ENCODE measurements at places on chromosomes 1 and 21.

- no peak for DNase-seq
Observed at GRCh38 chr1:164576291-164577271, 17.6 kb downstream of the PBX1 start.

GRCh38 chr1:22001409-22001808 is at the start of gene CELA3A:
CELA3A (plus strand) TSS chr1:22001657; CDS start chr1:22001675, 18 bp downstream.
- no peak for DNase-seq

DNA sequence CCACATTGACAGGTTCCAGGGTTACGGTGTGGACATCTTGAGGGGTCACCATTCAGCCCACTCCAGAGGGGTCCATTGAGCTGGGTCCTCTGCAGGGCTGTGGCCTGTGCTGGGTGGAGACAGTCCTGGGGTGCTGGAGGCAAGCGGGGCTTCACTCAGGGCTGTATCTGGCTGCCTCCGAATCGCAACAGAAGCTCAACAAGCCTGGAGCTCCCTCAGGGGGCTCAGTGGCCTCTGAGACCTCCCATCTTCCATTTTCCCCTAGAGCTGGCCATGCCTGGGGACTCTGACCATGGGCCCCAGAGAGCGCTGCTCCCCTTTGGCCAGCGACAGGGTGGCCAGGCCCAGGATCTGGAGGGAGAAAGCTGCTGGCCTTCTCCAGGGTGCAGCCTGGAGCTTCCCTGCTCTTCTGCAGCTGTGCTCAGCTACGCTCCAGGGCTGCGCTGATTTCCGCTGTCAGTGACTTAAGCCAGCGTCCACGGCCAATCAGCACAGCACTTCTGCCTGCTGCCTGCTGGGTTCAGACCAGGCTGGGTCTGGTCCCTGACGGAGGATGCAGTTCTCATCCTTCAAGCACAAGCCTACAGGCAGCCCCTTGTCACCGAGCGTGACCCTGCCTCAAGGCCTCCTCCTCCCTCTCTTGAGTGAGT is 45.0 kb upstream of the ADARB1 start:
- peak; percentile 90 for DNase-seq

- peak; percentile 82 for DNase-seq
Observed at GRCh38 chr1:90384193-90384592, 332.9 kb downstream of the BARHL2 start.

DNA sequence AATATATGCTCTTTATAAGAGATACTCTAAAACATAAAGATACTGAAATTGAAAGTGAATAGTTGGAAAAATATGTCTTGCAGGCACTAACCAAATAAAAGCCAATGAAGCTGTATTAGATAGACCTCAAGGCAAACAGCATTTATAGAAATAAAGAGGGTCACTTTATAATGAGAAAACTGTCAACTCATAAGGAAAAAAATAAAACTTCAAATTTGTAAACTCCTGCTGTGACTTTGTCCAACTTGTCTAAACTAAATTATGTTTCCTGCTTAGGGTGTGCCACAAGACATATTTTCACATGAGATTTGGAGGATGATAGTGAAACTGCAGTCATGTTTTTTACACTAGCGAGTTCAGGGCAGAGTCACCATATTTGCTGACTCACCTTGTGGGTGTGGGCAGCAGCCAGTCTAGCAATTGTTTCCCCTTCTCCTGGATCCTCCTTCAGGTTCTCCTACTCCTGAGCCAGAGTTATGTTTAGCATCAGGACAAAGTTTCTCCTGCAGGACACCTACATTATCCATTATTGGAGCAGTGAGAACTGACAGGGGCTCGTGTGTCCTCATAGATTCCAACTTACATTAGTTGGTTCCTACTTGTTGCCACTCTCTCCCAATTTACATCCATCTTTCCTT is 43.8 kb downstream of the CD53 start:
- peak; percentile 1 for DNase-seq

DNA sequence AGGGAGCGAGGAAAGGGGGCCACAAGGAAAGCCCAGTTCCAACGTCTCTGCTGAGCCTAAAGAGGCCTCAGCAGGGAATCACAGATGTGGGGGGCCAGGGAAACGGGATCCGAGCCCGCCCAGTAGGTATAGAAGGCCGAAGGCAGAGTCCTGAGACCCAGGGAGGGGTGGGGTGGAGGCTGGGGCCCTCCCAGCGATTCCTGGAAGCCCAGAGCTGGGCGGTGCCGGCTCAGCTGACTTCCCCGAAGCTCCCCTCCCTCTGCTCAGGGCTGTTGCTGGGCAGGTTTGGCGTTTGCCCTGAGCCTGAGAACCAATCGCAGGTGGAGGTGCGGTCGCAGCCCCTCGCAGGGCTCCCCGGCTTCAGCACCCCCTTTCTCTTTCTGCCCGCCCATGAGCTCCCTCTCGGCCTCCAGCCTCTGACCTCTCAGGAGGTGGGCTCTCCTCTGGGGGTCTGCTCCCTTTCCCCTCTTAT is 12.8 kb downstream of the ADAMTSL4 start:
- DNase-seq, result peak; percentile 92

DNA sequence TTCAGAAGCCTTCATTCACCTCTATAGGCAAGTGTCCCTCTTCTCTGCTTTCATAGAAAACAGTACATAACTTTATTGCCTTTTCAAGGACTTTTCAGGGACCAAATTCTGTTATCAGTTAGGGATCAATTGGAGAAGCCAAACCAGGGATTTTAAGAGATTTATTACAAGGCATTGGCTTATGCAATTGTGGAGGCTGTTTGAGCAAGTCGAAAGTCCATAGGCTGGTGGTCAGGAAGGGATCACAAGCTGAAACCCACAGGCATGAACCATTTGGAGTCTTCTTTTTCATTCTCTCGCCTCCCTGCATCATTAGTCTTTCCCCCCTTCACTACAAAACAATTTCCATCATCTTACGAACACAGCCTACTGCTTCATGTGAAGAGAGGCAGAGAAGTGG is 34.8 kb upstream of the SYCP1 start:
- no peak for DNase-seq

GRCh38 chr1:215720126-215720525 is 153.0 kb downstream of the KCTD3 start:
- DNase-seq, result no peak

GRCh38 chr1:178578541-178578940 is 65.6 kb downstream of the TEX35 start:
- DNase-seq, result no peak

- DNase-seq, result no peak
Observed at GRCh38 chr1:244068567-244068966, 17.5 kb downstream of the ZBTB18 start.

DNA sequence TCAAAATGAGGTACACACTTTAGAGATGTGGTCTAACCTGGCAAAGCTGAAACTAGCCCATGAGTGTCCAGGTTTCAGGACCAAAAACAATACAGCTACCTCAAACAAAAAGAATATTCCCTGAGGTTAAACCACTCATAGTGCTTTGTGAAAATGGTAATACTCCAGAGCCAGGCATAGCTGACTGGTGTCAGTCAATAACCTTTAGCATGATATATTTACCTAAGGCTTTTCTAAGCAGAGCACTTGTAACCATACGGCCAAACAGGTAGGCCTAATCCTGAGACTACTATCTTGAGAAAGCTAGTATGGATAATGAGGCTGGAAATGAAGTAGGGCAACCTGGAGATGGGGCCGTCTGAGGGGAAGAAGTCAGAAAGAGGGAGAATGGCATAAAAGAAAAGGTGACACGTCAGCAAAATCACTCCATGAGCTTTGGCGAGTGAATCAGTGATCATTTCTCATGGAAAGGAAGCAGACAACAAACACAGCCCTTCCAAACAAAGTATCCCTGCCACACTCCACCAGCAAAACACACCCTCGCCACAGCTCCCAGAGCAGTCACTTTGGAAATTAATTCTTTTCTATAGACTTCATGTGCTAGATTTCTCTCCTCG is 1.7 kb upstream of the LRRC52 start:
- peak; percentile 44 for DNase-seq

DNA sequence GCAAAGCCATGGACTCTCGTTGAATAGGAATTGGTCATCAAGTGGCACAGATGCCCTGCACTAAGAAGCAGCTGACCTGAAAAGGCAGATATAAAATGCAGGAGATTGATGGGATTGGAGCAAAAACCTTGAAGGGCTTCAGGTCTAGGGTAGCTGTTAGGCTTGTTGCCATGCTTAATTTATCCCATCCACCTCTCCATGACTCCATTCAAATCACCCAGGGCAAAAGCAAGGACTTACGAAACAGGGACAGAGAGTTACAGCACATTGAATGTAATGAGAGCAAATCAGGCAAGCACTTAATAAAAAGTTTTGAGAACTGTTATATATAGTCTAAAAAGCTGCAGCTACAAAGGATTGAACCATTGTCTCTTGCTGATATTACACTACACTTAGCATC is 298.2 kb upstream of the ESRRG start:
- DNase-seq, result no peak

GRCh38 chr1:214537219-214537618 is 14.2 kb downstream of the PTPN14 start:
- DNase-seq, result peak; percentile 33

DNA sequence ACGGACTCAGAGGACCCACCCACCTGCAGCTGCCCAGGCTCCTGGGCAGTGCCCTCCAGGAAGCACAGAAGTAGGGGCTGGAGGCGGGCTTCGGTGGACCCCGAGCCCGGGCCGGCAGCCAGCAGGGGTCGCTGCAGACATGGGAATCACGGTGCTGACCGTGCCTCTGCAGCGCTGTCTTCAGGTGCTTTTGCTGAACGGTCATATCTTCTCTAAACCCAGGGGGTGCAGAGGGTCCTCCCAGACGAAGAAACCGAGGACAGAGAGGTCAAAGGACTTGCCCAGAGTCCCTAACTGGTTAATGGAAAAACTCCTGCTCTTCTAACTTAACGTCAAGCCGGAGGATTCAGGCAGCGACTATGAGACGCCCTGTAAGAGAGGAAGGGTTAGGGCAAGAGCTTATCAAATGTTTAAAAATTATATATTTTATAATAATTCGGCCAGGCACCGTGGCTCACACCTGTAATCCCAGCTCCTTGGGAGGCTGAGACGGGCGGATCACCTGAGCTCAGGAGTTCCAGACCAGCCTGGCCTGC is 21.5 kb upstream of the LEFTY2 start:
- DNase-seq, result peak; percentile 57

DNA sequence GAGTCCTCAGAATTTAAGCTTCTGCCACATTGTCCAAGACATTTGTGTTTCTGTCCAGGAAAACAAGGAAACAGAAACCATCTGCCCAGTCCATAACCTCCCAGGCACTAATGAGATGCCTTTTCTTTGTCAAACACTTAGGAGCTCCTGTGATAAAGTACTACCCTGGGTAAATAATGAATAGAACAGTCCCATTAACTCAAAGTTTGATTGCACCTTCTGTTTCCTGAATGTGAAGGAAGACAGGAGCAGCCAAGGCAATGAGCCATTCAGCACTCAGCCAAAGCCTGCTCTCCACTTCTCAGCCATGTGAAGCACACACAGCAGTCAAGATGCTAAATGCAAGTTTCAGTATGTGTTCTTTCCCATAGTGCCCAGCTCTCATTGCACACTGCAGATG is 199.8 kb downstream of the SEC16B start:
- peak; percentile 58 for DNase-seq

DNA sequence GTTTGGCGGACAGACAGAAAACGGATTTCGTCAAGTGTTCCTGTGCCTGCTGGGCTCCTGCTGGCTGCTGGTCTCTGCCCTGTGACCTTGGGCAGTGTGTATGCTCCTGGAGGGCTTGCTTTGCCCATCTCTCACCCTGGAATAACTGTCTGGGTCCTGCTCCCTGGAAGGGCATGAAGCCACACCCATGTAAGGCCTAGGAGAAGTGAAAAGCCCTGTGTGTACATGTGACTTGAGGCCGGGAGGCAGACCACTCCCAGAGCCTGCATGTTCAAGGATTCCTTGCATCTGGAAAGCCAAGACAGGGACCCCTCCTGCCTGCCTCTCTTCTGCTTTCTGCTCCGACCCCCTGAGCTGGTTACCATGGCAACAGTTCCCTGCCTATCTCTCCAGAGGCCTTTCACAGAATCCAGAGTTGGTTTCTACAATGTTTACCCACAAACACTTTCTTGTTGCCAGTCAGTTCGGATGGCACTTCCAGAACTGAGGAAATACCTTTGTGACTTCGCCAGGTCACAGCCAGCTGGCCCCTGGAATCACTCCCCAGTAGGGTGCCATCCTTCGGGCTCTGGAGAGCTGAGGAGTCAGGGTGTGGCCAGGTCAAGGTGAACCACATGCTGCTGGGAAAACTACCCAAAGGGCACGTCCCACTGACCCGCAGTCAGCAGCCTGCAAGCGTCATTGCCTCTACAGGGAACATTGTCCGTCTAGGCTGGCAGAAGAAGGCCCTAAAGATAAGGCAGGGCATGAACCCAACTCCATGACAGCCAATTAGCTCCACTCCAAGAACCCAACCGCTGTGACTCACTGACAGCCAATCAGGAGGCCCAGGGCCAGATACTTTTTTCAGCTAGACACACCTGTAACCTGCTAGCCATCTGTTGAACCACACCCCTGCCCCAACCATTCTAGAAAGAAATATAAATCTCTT is 14.7 kb upstream of the GPR37L1 start:
- peak; percentile 96 for DNase-seq

DNA sequence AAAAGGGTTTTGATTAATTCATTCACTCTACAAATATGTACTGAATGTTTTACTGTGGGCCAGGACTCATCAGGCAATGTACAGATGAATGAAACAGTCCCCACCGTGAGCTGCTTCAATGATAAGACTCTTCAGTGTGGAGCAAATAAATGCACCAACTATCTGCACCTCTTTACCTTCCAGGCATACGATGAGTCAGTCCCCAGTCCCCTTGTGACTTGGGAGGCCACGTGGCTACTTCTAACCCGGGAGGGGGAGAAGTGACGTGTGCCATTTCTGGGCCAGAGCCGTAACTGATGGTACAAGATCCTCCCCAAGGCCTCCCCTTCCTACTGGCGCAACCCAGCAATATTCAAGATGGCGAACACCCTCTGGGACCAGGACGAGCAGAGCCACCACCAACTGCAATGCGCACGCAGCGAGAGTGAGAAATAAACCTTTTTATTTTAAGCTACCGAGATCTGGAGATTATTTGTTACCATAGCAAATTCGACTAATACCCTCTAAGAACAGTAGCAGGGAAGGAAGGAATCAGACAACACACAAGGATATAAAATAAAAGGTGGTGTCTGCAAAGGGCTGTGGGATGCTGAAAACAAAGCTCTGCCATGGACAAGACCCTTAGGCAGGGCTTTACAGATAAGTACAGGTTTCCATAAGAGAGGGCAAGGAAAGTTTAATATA is 74.5 kb downstream of the NPHP4 start:
- DNase-seq, result no peak

DNA sequence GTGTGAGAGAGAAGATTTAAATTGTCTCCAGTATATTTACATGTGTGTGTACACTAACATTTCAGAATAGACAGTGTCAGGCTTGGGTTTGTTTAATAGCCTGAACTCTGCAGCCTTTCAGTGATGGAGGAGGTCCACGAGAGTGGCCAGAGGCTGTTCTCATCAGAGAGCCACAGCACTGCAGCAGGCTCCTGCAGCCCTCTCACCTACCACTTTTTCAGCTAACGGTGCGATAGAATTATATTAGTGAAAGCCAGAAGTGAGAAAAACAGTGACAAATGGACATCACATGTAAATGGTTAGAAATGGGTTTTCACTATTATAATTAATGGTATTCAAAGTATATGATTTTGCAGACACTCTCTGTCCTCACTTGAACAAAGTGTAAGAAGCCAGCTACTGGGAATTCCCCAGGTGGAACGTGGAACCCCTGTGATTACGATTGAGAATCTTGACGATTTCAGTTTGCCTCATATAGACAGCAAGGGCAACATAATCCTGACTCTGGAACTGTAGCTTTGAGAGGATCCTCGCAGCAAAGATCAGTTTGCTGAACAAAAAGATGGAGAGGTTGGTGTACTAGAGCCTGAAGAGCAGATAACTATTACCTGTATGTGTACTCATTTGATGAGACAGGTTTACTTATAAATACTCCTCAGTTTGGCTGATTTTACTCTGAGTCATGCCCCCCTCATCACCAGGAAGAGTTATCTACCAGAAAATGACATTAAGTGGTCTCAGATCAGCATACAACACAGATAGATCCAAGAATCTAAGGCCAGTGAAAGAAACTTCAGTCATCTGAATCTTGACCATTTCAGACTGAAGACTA is 31.4 kb downstream of the IFI16 start:
- DNase-seq, result no peak

All from NCI-H69 (cell line).